Neural crest cell (in vitro differentiated cells): ENCODE measurements at places on chromosomes 1 and 21.
A peak's percentile ranks its signal among the peaks of the same experiment; 100 is the strongest.

- no peak for DNase-seq
Measured at GRCh38 chr1:33098371-33098770, 17.4 kb downstream of the AZIN2 start.

DNA sequence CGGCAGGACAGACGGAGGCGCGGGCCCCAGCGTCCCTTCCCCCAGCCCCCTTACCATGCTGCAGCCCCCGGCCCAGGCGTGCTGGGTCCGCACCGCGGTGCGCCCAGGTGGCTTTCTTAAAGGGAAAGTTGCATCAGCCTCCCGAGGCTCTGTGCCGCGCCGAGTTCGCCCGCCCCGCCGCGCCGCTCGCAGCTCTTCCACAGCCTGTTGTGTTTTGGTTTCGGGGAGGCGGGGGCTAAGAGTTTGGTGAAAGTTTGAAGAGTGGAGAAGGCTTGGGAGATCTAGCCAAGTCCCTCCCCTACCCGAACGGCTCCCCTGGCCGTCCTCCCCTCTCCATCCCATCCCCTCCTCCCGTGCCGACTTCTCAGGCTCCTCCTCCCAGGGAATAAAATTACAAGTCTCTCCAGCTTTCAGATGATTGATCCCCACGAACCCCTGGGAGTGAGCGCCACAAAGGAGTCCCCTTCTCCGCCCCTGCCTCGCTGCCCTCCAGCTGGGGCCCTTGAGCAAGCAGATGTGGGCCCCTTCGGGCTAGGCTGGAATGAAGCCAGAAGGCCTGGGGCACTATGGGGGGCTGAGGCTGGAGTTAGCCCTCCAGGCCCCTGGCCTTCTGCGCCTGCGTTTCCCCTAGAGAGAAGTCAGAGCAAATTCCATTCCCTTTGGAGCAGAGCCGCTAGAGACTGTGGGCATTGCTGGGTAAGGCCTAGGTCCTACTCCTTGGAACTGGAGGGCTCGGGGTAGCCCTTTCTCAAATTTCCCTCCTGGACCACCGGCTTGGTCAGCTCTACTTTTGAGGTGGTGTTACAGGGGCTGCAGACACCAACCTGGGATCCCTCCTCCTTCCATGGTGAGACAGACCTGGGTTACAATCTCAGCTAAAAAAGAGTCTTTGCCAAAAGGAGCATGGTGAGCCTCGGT, at the start of gene SLC6A9:
TSS of gene SLC6A9 (minus strand) at position 211 of the 918 bp plus-strand sequence. CDS start 7,185 bp downstream, outside the sequence.
- peak; percentile 49 for DNase-seq

GRCh38 chr21:31872452-31873274, at the start of gene HUNK:
Gene HUNK (plus strand): TSS chr21:31873020. CDS start chr21:31873675, 655 bp downstream.
- DNase-seq, result peak; percentile 59

- DNase-seq, result no peak
Measured at GRCh38 chr1:168867941-168868634, 139.1 kb upstream of the DPT start.

DNA sequence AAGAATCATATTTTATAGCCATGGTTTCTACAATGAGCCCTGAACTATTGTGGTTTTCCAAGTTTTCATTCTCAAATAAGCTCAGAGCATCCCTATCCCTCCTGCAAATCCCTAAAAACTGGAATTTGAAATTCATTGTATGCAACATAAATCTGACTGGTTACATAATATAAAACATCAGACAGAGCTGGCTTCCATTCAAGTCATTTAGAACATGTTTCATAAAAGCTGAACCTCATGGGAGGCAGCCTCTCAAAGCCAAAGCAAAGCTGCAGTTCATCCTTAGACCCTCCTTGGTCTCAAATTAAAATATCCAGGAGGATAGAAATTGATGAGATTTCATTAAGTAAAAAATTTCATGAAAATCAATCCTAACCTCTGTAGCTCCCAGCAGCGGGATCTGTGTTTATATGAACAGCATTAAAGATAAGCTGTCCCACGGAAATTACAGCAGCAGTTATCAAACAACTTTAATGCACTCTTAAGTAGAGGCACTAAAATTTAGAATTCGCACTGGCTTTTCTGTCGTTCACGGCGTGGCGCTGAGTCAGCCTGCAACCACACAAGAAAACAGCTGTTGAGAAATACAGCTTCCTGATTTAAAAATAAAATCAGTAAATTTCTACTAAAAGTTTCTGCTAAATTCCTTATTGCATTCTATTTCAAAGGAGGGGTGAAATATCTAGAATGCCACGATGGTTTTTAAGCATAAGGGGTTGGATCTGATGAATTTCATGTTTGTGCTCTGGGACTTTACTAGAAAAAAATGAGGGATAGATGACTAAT, 99.9 kb upstream of the TIAM1 start:
- DNase-seq, result no peak

GRCh38 chr1:201946224-201946908, at the start of gene LMOD1:
Gene LMOD1 (minus strand): TSS chr1:201946548. CDS start chr1:201946340, 208 bp downstream.
- DNase-seq, result peak; percentile 67

DNA sequence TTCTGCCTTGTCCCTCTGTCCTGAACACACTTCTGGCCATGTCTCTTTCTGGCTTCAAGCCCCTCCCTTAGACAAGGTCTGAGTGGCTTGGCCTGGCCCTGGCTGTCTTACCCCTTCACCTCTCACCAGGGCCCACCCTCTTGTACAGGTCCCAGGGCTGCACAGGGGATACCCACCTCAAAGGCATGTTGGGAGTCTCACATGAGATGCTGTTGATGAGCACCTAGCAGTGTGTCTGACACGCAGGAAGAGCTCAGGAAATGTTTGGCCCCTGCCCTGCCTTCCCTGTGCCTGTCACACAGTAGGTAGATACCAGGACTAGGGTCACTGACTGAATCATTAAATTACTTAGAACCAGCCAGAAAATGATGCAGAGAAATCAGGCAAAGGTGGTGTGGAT, 16.6 kb downstream of the ZNF362 start:
- DNase-seq, result no peak

- DNase-seq, result peak; percentile 55
Measured at GRCh38 chr1:248858096-248858890, 592 bp downstream of the ZNF692 start.

GRCh38 chr21:25408666-25409065, 198.6 kb downstream of the MRPL39 start:
- no peak for DNase-seq

GRCh38 chr1:206050655-206051235, 2.2 kb upstream of the RHEX start:
- no peak for DNase-seq

- DNase-seq, result no peak
Measured at GRCh38 chr21:29725025-29725736, 214.6 kb downstream of the GRIK1 start.

GRCh38 chr21:15004721-15005370, 60.0 kb downstream of the NRIP1 start:
- DNase-seq, result no peak

GRCh38 chr1:24085007-24085406, 26.9 kb downstream of the MYOM3 start:
- no peak for DNase-seq

GRCh38 chr1:57222307-57222706, 201.6 kb downstream of the DAB1 start:
- no peak for DNase-seq

GRCh38 chr1:227996187-227996950, 10.4 kb upstream of the WNT3A start:
- no peak for DNase-seq

- no peak for DNase-seq
Measured at GRCh38 chr21:45618846-45619485, 24.6 kb upstream of the PCBP3 start.

DNA sequence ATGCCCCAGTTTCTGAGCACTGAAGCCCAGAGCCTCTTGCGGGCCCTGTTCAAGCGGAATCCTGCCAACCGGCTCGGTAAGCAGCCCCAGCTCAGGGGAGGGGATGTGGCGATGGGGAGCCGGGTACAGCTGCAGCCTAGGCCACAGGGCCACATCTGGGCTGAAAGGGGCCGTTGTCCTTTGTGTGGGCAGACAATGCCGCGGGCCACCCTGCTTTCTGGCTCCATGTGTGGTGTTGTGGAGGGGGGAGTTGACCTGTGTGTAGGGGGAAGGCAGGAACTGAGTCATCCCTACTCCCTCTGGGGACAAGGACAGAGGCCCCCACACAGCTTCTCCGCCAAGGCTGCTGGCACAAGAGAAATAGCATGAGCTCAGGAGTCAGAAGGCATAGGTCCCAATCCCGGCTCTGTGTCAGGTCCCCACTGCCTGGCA, 26.0 kb downstream of the RPS6KA1 start:
- DNase-seq, result peak; percentile 59
